ENCODE measurements at places on chromosomes 2 and 18. TPM values are rescaled to one million over a fixed set of nuclear protein-coding genes. Genes with fewer than 3 reads are reported as not detected.

DNA sequence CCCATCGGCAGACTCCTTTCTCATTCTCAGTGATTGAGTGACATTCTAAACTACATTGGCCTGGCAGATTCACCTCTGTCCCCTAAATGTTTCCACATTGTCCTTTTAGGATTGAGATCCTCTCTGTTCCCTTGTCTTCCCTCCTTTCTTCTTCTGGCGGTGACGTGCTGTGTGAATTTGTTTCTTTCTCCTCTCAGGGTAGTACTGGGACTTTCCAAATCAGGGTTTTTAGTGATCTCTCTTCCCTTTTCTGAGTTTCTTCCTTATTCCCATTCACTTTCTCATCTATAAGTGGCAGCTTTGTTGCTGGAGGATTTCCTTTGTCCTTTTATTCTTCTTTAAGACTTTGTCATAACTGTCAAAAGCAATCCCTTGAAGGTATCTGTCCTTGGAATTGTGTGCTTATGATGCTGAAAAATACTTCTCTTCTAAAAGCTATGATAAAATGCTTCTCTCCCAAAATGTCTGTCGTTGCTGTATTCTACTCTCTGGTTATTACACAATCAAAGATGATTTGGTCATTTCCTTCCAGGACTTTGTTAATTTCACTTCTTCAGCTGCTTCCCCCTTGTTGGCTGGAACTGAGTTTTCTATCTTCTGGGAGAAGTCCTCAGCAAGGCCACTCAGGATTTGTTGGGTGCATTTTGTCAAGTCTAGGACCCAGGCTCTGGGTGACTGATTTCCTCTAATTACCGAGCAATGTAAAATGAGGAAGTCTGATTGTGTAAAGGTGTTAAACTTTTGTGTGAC, 4.9 kb upstream of the IL1B start:
- no peak overlapping the region for H3K4me3 ChIP-seq
- H3K4me1 ChIP-seq, result no peaks in the 10 kb centered on the region
- peaks cover 39% of the 10 kb centered on the region for H3K27me3 ChIP-seq
- no peak for DNase-seq
- H3K36me3 ChIP-seq, result no peaks in the 10 kb centered on the region

- peaks cover 22% of the 10 kb centered on the region for H3K4me1 ChIP-seq
- no peak overlapping the region for H3K27ac ChIP-seq
- DNase-seq, result no peak
- no peak overlapping the region for H3K4me3 ChIP-seq
- H3K27me3 ChIP-seq, result peaks cover 69% of the 10 kb centered on the region
- H3K36me3 ChIP-seq, result peaks cover 2% of the 10 kb centered on the region
These were observed 63.0 kb downstream of the ADNP2 start for GRCh38 chr18:80172056-80172455.

DNA sequence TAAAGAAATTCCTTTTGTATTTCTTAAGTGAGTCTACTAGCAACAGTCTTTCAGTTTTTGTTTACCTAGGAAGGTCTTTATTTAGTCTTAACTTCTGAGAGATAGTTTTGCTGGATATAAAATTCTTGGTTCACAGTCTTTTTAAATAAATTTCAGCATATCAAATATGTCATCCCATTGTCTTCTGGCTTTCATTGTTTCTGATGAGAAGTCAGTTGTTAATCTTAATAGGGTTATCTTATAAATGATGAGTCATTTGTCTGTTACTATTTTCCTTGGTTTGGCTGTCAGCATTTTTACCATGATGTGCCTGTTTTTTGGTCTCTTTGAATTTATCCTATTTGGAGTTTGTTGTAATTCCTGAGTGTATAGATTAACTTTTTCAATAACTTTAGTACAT, 129.3 kb downstream of the FAM210A start:
- no peak overlapping the region for H3K27ac ChIP-seq
- peaks cover 23% of the 10 kb centered on the region for H3K36me3 ChIP-seq
- H3K4me3 ChIP-seq, result no peak overlapping the region
- H3K4me1 ChIP-seq, result peaks cover 7% of the 10 kb centered on the region
- no peaks in the 10 kb centered on the region for H3K27me3 ChIP-seq
- no peak for DNase-seq

GRCh38 chr18:59127047-59127446, 12.6 kb upstream of the SEC11C start:
- no peaks in the 10 kb centered on the region for H3K36me3 ChIP-seq
- no peak overlapping the region for H3K4me3 ChIP-seq
- peaks cover 19% of the 10 kb centered on the region for H3K4me1 ChIP-seq
- no peak for DNase-seq
- H3K27ac ChIP-seq, result no peak overlapping the region

The THOC1 gene
- total RNA-seq, result 76.6 TPM

The AQP12B gene
- not detected for total RNA-seq

Measured in activated T-cell treated with anti-CD3 and anti-CD28 coated beads, Interleukin-2, amount 50 U/mL, for 72 hours (primary cell).